ENCODE measurements at places on chromosomes 1 and 21.

DNA sequence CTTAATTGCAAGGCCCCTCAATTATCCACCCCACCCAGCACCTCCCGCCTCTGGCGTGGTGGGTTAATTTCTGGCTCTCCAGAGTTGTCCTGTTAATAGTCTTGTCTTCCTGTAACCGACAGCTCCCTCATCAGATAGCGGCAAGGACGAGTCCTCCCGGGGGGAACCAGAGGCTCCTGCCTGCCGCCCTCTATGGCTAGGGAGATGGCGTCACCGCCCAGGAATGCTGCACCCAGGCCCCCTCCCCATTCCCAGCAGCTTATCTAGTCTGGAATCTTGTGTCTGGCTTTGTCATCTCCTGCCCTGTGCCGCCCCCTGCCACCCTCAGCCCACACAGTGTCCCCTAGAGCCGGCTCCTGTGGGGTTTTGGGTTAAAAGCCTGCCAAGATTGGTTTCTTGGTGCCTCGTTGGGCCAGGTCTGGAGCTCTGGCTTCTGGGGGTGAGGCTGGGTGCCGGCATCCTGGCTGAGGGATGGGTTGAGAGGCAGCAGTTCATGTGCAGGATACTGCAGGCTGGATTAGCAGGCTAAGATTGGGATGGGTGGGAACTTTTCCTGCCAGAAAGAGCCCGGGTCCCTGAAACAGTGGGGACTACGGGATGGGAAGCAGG lies 48.8 kb downstream of the EDN2 start:
- DNase-seq, result no peak

DNA sequence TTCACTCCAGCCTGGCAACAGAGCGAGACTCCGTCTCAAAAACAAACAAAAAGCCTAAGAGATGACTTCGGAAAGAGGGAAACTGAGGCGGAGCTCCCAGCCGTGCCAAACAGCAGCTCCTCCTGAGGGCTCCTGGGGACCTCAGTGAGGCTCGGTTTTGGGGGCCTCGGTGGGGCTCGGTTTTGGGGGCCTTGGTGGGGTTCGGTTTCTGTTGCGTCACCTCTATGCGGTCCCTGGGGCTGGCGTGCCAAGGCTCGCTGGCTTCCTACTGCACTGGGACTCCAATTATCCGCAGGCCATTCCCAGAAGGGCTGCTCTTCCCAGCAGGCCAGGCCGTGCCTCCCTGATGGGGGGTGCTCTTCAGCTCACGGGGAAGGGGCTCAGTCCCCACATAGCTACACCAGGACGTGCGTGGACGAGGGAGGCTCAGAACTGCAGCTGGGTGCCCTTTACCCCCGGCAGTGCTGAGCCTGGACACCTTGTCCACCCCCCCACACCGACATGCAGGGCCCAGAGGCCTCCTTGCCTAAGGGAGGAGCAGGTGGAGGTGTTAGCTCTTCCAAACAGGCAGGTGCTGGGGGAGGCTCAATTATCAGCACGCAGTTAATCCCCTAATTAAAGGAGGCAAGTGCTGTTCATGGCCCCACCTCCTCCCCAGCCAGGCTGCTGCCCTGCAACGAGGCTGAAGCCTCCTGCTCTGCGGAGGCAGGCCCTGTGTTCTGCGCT lies 5.1 kb upstream of the C1orf159 start:
- DNase-seq, result no peak

GRCh38 chr21:44969931-44970755 lies 30.3 kb downstream of the SLX9 start:
- DNase-seq, result no peak

DNA sequence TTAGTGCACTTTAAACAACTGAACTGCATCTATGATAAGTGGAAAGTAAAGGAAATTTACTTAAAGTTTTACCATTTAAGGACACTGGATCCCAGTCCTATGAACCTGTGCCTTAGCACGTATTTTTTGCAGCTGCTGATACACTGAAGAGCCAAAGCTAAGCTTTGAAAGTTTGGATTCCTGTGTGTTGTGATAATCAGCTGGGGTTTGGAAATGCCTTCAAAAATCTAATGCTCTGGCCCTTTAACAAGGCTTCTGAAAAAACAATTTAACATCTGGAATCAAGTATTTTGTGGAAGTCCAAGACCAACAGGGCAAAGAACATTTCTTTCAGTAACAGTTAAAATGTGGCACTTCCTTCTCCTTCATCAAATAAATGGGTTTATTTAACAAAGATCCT lies 51.8 kb downstream of the DDAH1 start:
- DNase-seq, result no peak

DNA sequence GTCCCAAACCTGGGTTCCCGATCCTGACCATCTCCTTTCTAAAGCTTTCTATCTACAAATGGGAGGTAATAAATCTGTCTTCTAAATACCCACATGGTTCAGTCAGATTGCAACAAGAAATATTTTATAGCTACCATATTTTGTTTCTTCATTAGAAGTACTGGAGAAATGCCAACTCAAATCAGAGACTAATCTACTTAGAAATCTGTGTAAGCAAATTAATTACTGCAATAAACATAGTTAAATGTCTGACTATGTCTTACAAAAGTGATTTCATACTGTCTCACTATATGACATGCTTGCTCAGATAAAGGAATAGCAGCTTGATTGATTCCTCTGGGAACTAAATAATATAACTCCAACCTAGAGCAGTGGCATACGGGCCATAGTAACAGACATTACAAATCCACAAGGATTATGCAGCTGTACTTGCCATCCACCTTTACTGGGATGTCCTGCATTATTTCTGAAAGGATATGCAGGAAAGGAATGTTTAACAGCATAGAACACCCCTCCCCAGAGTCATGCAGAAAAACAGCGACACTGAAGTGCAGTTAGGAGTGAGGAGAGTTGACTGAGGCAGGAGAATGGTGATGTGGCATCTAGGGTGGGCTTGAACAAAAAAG lies 80.3 kb downstream of the PCNX2 start:
- no peak for DNase-seq

DNA sequence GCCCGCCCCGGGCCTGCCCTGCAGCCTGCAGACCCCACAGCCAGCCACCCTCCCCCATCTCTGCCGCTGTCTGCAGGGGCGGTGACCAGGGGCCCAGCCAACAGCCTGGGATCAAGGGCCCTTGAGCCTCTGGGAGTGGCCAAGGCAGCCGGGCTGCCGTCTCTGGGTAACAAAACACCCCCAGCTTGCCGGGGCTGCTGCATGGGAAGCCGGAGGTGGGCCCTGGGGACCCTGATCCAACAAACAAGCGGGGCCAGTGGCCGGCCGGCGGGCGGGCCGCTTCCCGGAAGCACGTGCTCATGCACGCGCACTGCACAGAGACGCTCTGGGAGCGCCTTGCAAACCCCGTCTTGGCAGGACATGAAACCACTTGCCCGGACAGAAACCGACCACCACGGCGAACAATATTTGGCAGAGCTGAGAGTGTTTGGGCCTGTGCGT lies 13.2 kb downstream of the MEGF6 start:
- DNase-seq, result no peak

- no peak for DNase-seq
Measured at GRCh38 chr1:212728606-212729005, 29.0 kb upstream of the BATF3 start.

DNA sequence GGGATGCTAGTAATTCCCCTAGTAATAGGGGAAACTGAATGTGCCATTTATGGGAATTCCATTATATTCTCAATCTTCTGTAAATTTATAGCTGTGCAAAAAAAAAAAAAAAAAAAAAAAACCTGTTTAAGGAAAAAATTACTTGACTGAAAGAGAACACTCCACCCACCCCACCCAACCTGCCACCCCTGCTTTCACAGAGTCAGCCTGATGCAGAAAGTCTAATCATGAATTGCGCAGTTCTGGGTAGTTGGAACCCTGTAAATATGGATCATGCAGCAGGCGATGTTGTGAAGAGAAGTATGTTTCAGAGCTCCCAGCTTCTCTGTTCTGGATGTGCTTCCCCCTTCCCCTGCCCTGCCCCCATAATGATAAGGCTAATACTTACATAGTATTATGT lies 19.6 kb upstream of the LAMC2 start:
- DNase-seq, result no peak

- no peak for DNase-seq
Measured at GRCh38 chr1:231194476-231194842, 32.6 kb downstream of the TRIM67 start.

DNA sequence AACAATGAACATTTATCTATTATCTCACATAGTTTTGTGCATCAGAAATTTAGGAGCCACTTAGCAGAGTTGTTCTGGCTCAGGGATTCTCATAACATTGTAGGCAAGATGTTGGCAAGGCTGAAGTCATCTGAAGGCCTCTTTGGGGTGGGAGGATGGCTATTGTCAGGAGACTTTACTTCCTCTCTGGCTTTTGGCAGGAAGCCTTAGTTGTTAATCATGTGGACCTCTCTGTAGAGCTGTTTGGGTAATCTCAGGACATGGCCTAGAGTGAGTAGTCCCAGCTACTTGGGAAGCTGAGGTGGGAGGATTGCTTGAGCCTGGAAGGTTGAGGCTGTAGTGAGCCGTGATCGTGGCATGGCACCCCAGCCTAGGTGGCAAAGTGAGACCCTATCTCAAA lies 40.2 kb downstream of the RASAL2 start:
- no peak for DNase-seq

DNA sequence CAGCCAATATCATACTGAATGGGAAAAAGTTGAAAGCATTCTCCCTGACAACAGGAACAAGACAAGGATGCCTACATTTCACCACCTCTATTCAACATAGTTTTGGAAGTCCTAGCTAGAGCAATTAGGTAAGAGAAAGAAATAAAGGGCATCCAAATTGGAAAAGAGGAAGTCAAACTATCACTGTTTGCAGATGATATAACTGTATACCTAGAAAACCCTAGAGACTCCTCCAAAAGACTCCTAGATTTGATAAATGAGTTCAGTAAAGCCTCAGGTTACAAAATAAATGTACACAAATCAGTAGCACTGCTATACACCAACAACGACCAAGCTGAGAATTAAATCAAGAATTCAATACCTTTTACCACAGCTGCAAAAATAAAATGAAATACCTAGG lies 171.3 kb upstream of the HP1BP3 start:
- DNase-seq, result no peak

DNA sequence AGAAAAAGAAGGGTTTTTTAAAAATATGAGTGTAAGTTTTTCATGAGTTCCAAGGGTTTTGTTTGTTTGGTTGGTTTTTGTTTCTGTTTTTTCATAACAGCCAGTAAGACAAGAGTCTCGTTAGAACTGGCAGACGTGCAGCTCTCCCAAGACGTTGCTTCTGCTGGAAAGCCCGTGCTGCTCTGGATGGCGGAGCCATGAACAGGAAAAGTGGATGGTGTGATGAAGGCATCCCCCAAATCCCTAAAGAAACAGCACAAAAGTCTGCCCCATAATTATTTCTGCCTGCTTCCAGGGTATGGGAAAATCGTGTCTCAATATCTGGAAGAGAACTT lies 157.9 kb upstream of the BACE2 start:
- DNase-seq, result no peak

- DNase-seq, result no peak
Measured at GRCh38 chr1:99110140-99111041, 105.7 kb upstream of the PLPPR5 start.

DNA sequence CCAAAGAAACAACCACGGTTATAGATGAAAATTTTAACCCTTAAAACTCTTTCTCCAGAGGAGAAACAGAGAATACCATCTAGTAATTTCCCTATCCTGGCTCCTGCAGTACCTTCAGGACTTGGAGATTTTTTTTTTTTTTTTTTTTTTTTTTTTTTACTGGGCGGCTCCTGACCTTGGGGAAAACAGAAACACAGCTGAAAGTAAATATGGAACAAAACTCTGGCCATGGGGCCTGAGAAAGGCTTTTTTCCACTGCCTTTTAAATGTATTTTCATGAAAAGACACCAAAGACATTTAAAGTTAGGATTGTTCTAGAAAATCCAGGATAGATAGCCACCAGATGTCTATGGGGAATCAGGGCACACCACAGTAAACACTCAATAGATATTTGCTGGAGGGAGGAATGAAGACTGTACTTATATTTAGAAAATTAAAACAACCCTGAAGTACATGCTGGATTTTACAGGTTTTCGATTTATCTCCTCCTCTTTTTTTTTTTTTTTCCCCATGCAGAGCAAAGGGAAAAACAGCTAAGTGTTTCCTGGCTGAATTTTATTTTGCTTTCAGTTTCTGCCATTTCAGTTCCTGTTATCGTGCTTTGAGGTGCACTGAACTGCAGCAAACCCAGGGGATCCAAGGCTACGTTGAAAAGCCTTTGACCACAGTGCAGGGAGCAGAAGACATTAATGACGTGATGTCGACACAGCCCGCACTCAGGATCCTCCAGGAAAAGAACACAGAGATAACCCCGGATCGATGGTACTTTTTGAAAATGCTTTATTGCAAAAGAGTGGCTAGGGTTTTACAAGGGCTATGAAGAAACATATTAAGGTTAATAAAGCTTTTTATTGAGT lies 35.7 kb upstream of the CNN3 start:
- no peak for DNase-seq

DNA sequence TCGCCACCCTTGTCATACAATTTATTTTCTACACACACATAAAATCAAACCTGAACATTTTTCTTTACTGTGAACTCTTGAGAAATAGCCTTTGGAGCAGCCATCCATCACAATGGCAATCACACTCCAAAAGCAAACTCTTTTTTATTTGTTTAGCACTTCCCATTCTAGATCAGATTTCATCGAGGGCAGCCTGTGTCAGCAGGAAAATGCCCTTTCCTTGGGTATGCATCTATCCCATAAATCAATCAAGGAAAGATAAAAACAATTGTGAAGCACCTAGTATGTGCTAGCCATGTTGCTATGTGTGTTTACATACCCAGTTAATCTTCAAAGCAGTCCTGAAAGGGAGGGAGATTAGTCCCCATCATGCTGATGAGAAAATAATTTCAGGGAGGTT lies 484.1 kb upstream of the USP24 start:
- no peak for DNase-seq

GRCh38 chr1:217542837-217543236 lies 88.1 kb downstream of the GPATCH2 start:
- DNase-seq, result no peak

Data from stimulated activated CD4-positive, alpha-beta T cell treated with anti-CD3 and anti-CD28 coated beads, Interleukin-15, amount 100 ng/mL, for 1 hour (primary cell).